ENCODE measurements at places on chromosomes 5 and 9.

- no peak for DNase-seq
Measured at GRCh38 chr9:98365781-98366180, 110.3 kb upstream of the TBC1D2 start.

DNA sequence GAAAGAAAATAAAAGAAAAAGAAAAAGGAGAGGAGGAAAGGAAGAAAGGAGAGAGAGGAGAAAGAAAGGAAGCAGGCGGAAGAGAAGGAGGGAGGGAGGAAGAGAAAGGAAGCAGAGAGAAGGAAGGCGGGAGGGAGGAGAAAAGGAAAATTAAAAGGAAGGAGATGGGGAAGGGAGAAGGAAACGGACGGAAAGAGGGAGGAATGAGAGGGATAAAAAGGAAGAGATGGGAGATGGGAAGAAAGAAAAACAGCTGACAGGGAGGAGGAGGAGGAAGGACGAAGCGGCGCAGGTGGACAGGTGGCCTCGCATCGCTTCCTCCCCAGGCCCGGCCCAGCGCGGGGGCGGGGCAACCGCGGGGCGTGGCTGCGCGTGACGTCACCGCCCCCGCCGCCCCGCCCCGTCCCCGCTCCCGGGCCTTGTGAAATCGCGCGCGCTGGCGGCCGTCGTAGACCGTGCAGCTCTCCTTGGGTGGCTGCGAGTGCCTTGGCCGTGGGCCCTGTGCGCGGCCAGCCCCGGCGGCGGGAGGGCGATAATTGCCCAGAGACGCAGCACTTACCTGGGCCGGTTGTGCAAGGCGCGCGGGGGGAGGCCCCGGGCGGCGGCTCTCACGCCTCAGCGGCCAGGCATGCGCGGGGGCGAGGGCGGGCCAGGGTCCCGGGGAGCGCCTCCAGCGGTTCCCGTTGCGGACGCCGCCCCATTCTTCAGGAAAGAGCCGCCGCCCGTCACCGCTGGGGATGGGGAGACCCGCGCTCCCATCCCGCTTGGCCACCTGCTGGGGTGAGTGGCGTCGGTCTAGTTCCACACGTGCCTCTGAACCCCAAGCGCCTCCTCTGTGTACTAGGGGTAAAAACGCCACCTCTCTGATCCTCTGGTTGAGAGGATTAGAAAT lies 49.6 kb upstream of the FOXE1 start:
- DNase-seq = peak; percentile 33

- DNase-seq = no peak
Measured at GRCh38 chr5:97923997-97924396, 741.0 kb upstream of the RIOK2 start.

DNA sequence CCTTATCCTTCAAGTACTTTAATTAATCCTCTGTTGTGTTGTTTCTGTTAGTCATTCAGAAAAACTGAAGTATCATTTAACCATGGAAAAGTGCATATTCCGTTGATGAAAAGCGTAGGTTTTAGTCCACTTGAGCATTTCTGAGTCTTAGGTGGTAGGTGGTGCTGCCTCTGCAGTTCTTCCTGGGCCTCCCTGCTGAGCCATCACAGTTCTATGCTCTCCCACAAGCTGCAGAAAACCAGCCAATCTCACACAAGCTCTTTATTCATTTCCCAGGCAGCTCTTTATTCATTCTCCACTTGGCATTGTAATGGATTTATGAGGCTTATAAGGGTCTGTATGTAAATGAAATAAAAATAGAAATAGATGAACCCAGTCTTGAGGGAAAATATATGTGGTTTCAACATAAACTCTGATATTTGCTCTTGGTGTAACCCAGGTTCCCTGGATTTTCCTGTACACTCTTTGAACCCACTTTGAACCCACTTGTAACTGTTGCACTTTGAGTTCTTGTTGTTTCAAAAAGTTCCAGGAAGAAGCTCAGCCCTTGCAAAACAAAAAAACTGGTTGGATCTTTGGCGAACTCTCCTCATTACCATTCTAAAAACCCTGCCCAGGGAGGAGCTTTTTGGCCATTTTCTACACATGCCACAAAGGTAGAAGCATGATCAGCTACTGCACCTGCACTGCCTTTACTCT lies 56.0 kb downstream of the ZNF510 start:
- no peak for DNase-seq

DNA sequence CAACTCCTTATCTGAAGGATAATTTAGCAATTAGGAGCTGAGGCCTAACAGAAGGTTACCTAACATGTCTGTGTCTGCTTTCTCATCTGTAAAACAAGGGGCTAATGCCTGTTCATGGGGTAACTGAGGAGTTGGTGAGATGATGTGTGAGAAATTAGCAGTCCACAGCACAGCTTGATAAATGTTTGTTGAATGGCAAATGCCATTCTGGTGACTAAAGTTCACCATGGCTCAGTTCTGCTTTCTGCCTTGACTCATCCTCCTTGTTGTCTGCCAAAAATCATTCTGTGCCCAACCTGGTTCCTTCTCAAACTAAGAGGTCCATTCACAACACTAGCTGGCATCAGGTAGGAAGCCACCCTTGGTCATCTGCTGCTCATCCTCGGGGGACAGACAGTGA lies 552.0 kb upstream of the KLF4 start:
- no peak for DNase-seq

GRCh38 chr9:36091026-36091953 lies 45.2 kb upstream of the GLIPR2 start:
- no peak for DNase-seq

DNA sequence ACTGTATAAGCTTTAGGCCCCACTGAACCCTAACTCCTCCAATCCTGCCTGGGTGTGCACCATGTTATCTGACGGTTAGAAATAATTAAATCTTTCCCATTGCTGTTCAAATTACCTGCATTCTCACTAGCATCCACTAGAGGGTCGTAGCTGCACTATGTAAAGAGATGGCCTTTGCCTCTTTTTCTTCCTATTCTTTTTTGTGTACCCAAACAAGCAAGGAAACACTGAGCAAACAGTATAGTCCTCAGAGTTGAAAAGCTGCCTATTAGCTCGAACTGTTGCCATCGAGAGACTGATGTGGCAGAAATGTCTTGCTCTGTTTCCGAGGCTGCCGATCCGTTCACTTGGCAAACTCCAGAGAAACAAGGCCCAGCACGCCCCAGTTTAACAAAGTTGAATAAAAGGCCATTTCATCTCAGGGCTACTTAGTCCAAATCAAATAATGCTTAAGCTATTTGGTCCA lies 163.8 kb upstream of the TRPM3 start:
- no peak for DNase-seq

DNA sequence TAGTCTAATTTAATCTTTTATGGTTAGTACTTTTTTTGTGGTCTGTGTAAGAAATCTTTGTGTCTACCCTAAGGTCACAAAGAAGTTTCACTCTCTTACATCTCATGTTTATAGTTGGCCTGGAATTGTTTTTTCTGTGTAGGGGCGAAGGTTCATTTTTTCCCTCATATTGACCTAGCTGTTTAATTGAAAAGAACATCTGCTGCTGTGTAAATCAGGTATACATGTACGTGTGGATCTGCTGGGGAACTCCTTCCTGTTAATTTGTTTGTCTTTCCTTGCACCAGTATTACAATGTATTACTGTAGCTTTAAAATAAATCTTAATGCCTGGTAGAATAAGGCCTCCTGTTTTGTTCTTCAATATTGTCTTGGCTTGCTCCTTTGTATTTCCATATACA lies 37.8 kb downstream of the EXOSC2 start:
- DNase-seq = no peak

DNA sequence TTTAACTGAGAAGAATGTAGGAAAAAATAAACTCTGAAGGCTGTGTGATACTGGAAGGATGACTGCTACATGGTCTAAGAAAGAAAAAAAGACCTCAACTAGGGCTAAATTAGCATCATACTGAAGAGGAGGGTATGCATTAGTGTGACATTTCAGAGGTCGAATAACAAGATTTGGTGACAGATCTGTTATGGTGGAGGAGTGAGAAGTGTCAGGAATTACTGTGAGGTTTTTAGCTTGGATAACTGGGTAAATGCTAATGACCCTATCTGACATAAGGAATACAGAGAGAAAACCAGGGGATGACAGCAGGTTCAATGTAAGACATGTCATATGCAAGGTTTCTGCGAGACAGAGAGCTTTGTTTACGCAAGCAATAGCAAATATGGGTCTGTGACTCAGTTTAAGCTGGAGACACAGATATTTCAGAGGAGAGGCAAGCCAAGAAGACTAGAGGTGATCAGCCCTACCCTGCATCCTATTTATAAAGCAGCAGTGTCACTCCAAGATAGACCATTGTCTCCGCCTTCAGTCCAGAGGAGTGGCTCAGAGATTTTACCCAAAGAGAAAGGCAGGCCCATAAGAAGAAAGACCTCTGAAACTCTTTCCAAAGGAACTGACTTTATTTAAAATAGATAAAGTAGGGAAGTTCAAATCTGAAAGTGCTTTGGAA lies 44.3 kb downstream of the FBN2 start:
- DNase-seq = no peak

DNA sequence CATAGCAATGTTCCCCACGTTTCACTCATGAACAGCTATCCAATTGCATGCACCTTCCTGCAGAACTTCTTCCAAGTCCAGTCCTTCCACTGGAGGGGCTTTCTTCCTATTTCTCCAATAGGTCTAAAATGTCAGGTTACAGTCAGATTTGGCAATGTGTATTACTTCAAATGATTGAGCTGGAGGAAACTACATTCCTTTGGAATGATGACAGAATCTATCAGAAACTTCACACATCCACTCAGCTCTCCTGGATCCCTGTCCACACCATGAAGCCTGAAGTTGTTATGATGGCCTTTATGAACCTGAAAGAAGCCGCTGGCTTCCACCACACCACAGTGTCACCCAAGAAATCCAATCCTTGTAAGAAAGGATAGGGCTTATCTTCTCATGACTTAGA lies 32.2 kb downstream of the FBXW2 start:
- DNase-seq = no peak

DNA sequence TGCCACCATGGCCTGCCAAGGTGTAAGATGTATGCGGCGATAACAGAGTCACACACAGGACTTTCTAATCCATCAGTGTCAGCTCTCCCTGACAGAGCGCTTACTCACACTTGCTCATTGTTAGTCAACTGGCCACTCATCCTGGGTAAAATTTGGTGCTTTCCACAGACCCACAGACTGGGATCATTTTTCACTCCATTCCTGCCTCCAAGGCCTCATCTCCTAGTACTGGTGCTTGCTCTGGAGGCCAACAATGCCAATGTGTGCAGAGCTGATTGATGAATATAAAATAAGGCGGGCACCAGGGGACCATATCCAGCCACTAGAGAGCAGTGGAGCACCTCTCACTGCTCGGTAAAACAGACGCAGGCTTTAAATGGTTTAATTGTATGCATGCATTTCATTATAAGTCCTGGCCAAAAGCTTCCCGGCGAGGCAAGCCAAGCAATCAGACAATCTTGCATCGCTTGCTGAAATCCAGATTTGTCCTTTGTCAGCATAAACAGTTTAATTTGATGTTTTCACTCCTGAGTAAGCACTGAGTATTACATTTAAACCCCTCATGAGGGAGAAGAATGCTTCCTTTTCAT lies 22.3 kb downstream of the PSMB7 start:
- DNase-seq = no peak

DNA sequence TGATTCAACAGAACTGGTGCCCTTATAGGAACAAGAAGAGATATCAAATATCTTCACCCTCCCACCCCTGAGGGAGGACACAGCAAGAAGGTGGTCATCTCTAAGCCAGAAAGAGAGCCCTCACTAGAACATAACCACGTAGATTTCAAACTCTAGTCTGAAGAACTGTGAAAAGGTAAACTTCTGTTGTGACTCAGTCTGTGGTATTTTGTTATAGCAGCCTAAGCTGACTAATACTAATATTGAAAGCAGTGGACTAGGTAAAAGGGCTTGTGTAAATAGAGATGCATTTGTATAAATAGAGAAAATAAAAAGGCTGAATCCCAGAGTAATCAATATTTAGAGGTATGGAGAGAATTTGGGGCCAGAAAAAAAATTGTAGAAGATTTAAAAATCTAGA lies 157.6 kb upstream of the CCNH start:
- DNase-seq = no peak

DNA sequence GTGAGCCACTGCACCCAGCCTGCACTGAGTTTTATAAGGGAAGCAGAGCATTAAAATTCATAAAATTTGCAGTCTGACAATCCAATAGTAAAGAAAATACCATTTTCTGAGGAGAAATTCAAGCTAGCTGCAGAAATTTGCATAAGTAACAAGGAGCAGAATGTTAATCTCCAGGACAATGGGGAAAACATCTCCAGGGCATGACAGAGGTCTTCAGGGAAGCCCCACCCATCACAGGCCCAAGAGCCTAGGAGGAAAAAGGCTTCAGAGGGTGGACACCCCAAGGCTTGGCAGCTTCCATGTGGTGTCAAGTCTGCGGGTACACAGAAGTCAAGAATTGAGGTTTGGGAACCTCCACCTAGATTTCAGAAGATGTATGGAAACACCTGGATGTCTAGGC lies 37.6 kb upstream of the MELK start:
- DNase-seq = no peak

- DNase-seq = no peak
Measured at GRCh38 chr5:170739446-170739845, 44.1 kb upstream of the GABRP start.

DNA sequence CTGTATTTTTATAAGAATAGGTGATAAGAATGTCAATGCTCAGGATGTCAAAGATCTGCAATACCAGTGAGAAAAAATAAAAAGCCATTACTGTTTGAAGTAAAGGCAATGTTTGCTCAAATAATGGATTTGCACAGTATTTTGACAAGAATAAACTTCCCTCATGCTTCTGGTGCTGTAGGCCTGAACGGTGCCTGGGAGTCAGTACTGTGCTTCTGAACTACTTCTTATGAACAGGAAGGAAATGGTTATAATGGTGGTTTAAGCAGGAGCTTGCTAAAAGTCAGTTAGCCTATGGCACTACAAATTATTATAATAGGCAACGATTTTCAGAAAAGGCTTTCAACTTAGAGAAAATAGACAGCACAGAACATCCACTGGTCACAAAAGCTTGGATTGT lies 548.3 kb upstream of the CDH18 start:
- DNase-seq = no peak

DNA sequence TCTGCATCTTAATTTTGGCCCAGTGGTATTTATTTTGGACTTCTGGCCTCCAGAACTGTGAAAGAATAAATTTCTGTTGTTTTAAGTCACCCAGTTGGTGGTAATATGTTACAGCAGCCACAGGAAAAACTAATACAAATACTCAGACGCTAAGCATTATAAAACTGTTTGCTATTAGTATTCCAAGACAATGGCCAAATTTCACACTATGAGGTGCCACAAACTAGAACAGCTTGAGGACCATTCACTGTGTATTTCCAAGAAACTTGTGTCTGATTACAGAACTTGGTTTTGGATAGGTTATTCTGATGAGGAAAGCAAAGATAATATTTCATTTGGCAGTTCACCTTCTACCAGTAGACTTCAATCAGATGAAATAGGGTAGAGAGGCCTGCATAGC lies 16.3 kb upstream of the ISOC1 start:
- DNase-seq = no peak

- no peak for DNase-seq
Measured at GRCh38 chr5:32325062-32325461, 12.3 kb upstream of the MTMR12 start.

GRCh38 chr9:75962662-75963036 lies 72.2 kb downstream of the PCSK5 start:
- no peak for DNase-seq

- no peak for DNase-seq
Measured at GRCh38 chr9:111974092-111974681, 77.6 kb downstream of the UGCG start.

- no peak for DNase-seq
Measured at GRCh38 chr5:179397516-179397915, 52.3 kb upstream of the ADAMTS2 start.

GRCh38 chr5:107370396-107370968 lies 300.3 kb downstream of the EFNA5 start:
- no peak for DNase-seq

Data from activated naive CD8-positive, alpha-beta T cell treated with anti-CD3 and anti-CD28 coated beads, Interleukin-2, amount 50 U/mL, for 16 hours (primary cell).